Spinal cord (tissue), 10 donors: ENCODE measurements at places on chromosomes 11 and 22. TPM values are rescaled to one million over a fixed set of nuclear protein-coding genes. Genes with fewer than 3 reads are reported as not detected.

SNX32 gene
- 22.1 TPM for polyA plus RNA-seq

DNA sequence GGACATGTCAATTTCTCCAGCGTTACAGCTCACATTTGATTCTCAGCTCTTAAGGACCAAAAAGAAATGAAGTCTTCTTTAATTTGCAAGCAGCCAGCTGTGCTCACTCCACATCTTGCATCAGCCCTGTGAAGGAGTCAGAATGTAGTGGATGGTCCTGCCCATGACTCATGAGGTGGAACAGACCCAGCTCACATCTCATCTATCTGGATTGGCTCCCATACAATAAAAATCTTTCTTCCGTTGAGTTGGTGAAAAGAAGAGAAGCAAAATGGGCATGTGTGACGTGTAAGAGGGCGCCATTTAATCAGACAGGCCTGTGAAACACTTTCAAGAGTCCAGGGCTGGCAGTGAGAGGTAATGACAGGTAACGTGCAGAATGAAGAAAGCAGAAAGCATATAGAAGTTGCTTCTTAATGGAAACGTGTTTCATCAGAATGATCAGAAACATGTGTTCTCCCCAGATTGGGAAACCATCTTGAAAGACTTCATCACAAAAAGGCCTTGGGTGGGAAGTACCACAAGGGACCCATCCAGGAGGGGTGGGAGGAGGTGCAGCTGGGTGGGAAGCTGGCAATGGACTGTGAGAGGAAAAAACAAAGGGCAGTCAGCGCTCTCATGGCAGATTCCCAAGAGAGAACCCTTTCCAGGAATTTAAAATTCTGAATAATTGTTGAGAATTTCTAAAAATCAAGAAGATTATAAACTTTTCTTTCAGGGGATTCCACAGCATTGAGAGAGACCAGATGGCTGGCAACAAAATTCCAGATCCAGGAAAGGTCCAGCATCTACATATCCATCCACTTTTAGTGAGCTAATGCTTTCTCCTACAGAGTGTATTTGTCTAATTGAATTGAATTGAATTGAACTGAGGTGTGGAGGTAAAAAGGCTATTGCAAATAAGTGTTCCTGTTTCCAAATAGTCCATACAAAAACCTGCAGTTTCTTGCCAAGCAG, 57.0 kb downstream of the ETS1 start:
- H3K4me3 ChIP-seq: no peak overlapping the region
- peaks cover 9% of the 10 kb centered on the region for H3K4me1 ChIP-seq
- DNase-seq: no peak
- H3K27me3 ChIP-seq: peaks cover 64% of the 10 kb centered on the region
- H3K36me3 ChIP-seq: no peaks in the 10 kb centered on the region

DNA sequence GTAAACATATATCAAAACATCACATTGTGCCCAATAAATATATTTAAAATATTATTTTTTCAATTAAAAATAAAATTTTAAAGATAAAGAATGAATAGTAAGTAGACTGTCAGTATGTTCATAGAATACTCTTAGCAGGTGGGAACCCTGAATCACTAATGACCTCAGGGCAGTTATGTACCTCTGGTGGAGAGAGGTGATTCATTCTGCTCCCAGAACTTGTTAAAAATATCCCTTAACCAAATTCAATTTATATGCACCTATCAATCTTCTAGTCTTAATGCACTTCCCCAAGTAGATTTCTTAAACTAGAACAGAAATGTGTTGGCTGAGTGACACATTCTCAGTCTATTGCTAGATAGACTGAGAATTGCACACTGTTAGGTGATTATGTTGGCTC, 183.9 kb upstream of the SYN3 start:
- no peaks in the 10 kb centered on the region for H3K27me3 ChIP-seq
- no peak for DNase-seq
- no peaks in the 10 kb centered on the region for H3K36me3 ChIP-seq
- H3K27ac ChIP-seq: no peak overlapping the region

GRCh38 chr11:46642627-46643335, 25.4 kb downstream of the ATG13 start:
- no peaks in the 10 kb centered on the region for H3K4me1 ChIP-seq
- H3K27ac ChIP-seq: no peak overlapping the region
- H3K36me3 ChIP-seq: peaks cover 21% of the 10 kb centered on the region
- DNase-seq: no peak
- H3K4me3 ChIP-seq: no peak overlapping the region
- no peaks in the 10 kb centered on the region for H3K27me3 ChIP-seq

KRTAP5-10 gene
- 0.18 TPM for polyA plus RNA-seq

- no peaks in the 10 kb centered on the region for H3K4me1 ChIP-seq
- no peaks in the 10 kb centered on the region for H3K27me3 ChIP-seq
- no peaks in the 10 kb centered on the region for H3K36me3 ChIP-seq
- DNase-seq: peak; percentile 56
- H3K27ac ChIP-seq: no peak overlapping the region
Observed at GRCh38 chr11:84227970-84228665, 942.0 kb upstream of the CCDC90B start.

DNA sequence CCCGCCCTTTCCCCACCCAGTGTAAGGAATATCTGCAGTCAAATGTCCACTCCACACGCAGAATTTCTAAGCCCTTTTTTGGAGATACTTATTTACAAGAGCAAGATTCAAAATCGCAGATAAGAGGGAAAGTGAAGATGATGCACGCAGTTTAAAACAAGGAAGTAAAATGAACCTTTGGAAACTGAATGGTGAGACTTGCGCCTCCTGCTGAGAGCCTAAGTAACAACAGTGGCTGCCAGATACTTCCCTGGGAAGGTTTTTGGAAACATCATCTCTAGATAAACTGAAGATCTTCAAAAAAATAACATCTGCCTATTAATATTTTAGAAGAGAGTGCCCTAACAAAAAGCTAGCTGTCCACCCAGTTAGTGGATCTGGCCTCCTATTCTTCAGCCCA, 963.1 kb upstream of the FAT3 start:
- H3K27me3 ChIP-seq: no peaks in the 10 kb centered on the region
- H3K4me3 ChIP-seq: no peak overlapping the region
- no peak overlapping the region for H3K27ac ChIP-seq
- H3K36me3 ChIP-seq: no peaks in the 10 kb centered on the region
- no peaks in the 10 kb centered on the region for H3K4me1 ChIP-seq

TMEM86A gene
- 5.9 TPM for polyA plus RNA-seq

- H3K27me3 ChIP-seq: no peaks in the 10 kb centered on the region
- H3K36me3 ChIP-seq: no peaks in the 10 kb centered on the region
- no peak overlapping the region for H3K27ac ChIP-seq
- no peak overlapping the region for H3K4me3 ChIP-seq
- DNase-seq: no peak
Observed at GRCh38 chr11:38221295-38221694, 1623.3 kb upstream of the RAG2 start.

GRCh38 chr22:40485813-40486667, 115.6 kb downstream of the SGSM3 start:
- DNase-seq: no peak
- no peaks in the 10 kb centered on the region for H3K36me3 ChIP-seq
- H3K4me1 ChIP-seq: peaks cover 5% of the 10 kb centered on the region

- H3K4me3 ChIP-seq: no peak overlapping the region
- no peaks in the 10 kb centered on the region for H3K27me3 ChIP-seq
- H3K36me3 ChIP-seq: no peaks in the 10 kb centered on the region
- peak; percentile 68 for DNase-seq
Observed at GRCh38 chr22:42780070-42780540, 59.4 kb upstream of the A4GALT start.

- H3K4me1 ChIP-seq: no peaks in the 10 kb centered on the region
- no peak overlapping the region for H3K27ac ChIP-seq
- DNase-seq: no peak
- no peak overlapping the region for H3K4me3 ChIP-seq
- H3K27me3 ChIP-seq: no peaks in the 10 kb centered on the region
Observed at GRCh38 chr11:23236826-23237555, 376.7 kb upstream of the CCDC179 start.

GRCh38 chr22:17997456-17997855, 26.9 kb downstream of the MICAL3 start:
- peaks cover 23% of the 10 kb centered on the region for H3K4me1 ChIP-seq
- no peak overlapping the region for H3K4me3 ChIP-seq
- no peaks in the 10 kb centered on the region for H3K27me3 ChIP-seq
- H3K27ac ChIP-seq: no peak overlapping the region
- DNase-seq: no peak

GRCh38 chr11:67372321-67372992, 941 bp downstream of the CLCF1 start:
- peaks cover 45% of the 10 kb centered on the region for H3K27me3 ChIP-seq
- H3K4me1 ChIP-seq: peaks cover 55% of the 10 kb centered on the region
- H3K4me3 ChIP-seq: peak overlapping the region; percentile 26
- no peak overlapping the region for H3K27ac ChIP-seq
- peaks cover under 1% of the 10 kb centered on the region for H3K36me3 ChIP-seq

DNA sequence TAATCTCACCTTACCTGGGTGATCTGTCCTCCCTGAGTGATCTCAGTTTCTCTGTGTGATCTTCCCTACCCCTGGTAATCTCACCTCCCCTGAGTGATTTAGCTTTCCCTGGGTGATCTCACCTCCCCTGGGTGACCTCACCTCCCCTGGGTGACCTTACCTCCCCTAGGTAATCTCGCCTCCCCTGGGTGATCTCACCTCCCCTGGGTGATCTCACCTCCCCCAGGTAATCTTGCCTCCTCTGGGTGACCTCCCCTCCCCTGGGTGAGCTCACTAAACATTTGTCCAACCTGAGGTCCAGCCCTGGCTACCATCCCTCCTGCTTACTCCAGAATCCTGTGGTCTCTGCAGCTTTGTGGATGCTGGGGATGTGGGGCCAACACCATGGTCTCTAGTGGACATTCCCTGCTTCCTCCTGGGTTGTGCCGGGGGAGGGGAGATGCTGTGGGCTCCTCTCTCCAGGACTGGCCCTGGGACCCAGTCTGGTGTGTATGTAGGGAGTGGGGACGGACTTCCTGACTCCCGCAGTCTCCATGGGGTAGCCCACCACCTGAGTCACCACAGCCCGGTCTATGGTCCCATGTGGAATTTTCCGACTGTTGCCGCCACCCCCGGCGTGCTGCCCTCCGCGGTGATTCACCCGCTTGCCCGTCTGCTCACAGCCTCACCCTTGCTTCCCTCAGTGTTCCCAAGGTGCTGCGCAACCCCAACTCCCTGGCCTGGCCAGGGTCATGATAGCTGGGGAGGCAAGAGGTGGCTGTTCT, 9.9 kb downstream of the LSP1 start:
- DNase-seq: no peak
- H3K36me3 ChIP-seq: no peaks in the 10 kb centered on the region
- H3K4me1 ChIP-seq: peaks cover 25% of the 10 kb centered on the region
- no peak overlapping the region for H3K4me3 ChIP-seq
- no peaks in the 10 kb centered on the region for H3K27me3 ChIP-seq
- H3K27ac ChIP-seq: no peak overlapping the region

- no peak overlapping the region for H3K27ac ChIP-seq
- H3K4me3 ChIP-seq: no peak overlapping the region
- H3K27me3 ChIP-seq: no peaks in the 10 kb centered on the region
- peaks cover 8% of the 10 kb centered on the region for H3K4me1 ChIP-seq
- peaks cover 64% of the 10 kb centered on the region for H3K36me3 ChIP-seq
- DNase-seq: no peak
Observed at GRCh38 chr11:57303280-57303989, 21.3 kb downstream of the TNKS1BP1 start.
